ENCODE measurements at places on chromosomes 16 and 17. TPM values are rescaled to one million over a fixed set of nuclear protein-coding genes. Genes with fewer than 3 reads are reported as not detected.

The CRYBA1 gene
- total RNA-seq = not detected

The ABCA8 gene
- 78.8 TPM for total RNA-seq

The YWHAE gene
- total RNA-seq = 323 TPM

The HS3ST3B1 gene
- total RNA-seq = 16.4 TPM

The ZNF597 gene
- total RNA-seq = 1.3 TPM

The HBA1 gene
- total RNA-seq = not detected

The SEPTIN12 gene
- total RNA-seq = not detected

The KREMEN2 gene
- under 0.01 TPM for total RNA-seq

The FA2H gene
- total RNA-seq = not detected

The WIPF2 gene
- 2.6 TPM for total RNA-seq

The DHRS7C gene
- not detected for total RNA-seq

The FBXO39 gene
- total RNA-seq = 0.09 TPM

The KRT15 gene
- 0.63 TPM for total RNA-seq

The ITGAD gene
- total RNA-seq = not detected

The IRX3 gene
- total RNA-seq = under 0.01 TPM

The CD300E gene
- total RNA-seq = not detected

The TBC1D3C gene
- not detected for total RNA-seq

The MRPL28 gene
- 85.7 TPM for total RNA-seq

The TBX2 gene
- total RNA-seq = 31.3 TPM

The CCL1 gene
- not detected for total RNA-seq

The RNF227 gene
- total RNA-seq = 1.7 TPM

The FAM20A gene
- 11.2 TPM for total RNA-seq

The ZNF263 gene
- 30.6 TPM for total RNA-seq

The GNAO1 gene
- 0.09 TPM for total RNA-seq

The TMEM88 gene
- total RNA-seq = 0.16 TPM

The SPEM2 gene
- not detected for total RNA-seq

The HEATR9 gene
- not detected for total RNA-seq

The GABARAP gene
- total RNA-seq = 205 TPM

The CMTM1 gene
- total RNA-seq = 1.5 TPM

The MYCBPAP gene
- total RNA-seq = 2.6 TPM

The NPB gene
- 0.63 TPM for total RNA-seq

The TP53TG3 gene
- not detected for total RNA-seq

The ABCC11 gene
- 0.32 TPM for total RNA-seq

The PRSS27 gene
- total RNA-seq = 1.1 TPM

Data from bronchial smooth muscle cell (primary cell).